ENCODE measurements at places on chromosomes 12 and 14. TPM values are rescaled to one million over a fixed set of nuclear protein-coding genes. Genes with fewer than 3 reads are reported as not detected.

DNA sequence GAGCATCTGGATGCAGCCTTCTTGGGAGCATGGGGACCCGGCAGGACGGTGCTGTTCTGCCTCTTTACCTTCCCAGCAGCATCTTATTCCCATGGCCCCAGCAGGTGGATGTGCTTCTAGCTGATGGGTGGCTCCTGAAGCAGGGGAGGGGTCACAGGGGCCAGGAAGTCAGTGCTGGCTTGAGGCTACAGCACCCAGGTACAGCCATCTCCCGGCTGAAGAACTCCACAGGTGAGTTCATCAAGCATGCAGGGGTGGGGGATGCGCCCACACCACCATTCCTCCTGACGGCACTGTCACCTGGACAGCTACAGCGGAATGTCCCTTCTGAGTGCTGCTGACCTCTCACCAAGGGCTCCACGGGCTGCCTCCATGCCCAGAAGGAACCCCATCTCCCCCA is 57.3 kb downstream of the BCL11B start:
- H3K27ac ChIP-seq, result peak overlapping the region; percentile 79
- DNase-seq, result peak; percentile 27
- H3K4me1 ChIP-seq, result peaks cover 95% of the 10 kb centered on the region

DNA sequence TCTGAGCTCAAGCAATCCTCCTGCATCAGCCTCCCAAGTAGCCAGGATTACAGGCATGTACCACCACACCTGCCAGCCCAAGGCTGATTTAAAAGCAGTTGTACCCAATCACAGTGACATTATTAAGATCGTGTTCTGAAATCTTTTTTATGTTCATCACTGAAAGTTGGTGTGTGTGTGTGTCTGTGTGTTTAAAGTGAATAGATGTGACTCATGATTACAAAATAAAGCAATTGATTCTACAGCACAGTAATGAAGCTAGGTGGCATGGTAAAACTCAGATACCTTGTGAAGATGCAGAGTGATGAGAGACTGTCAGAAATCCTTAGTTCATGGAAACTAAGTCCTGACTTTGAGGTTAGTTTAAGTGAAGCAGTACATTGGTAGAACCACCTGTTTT is 74.2 kb upstream of the ATP2B1 start:
- H3K36me3 ChIP-seq, result peaks cover 10% of the 10 kb centered on the region
- H3K27ac ChIP-seq, result no peak overlapping the region
- no peak for DNase-seq
- no peak overlapping the region for H3K4me3 ChIP-seq
- H3K4me1 ChIP-seq, result peaks cover 3% of the 10 kb centered on the region
- H3K27me3 ChIP-seq, result no peaks in the 10 kb centered on the region

- no peaks in the 10 kb centered on the region for H3K27me3 ChIP-seq
- H3K4me3 ChIP-seq, result no peak overlapping the region
- H3K4me1 ChIP-seq, result no peaks in the 10 kb centered on the region
- no peak for DNase-seq
- H3K27ac ChIP-seq, result no peak overlapping the region
- no peaks in the 10 kb centered on the region for H3K36me3 ChIP-seq
Measured at GRCh38 chr12:22971247-22971646, 346.3 kb downstream of the ETNK1 start.

- H3K4me1 ChIP-seq, result peaks cover 88% of the 10 kb centered on the region
- no peak overlapping the region for H3K4me3 ChIP-seq
Measured at GRCh38 chr14:68964300-68965093, 14.6 kb downstream of the ACTN1 start.

Gene PLEKHH1
- 5.7 TPM for total RNA-seq

DNA sequence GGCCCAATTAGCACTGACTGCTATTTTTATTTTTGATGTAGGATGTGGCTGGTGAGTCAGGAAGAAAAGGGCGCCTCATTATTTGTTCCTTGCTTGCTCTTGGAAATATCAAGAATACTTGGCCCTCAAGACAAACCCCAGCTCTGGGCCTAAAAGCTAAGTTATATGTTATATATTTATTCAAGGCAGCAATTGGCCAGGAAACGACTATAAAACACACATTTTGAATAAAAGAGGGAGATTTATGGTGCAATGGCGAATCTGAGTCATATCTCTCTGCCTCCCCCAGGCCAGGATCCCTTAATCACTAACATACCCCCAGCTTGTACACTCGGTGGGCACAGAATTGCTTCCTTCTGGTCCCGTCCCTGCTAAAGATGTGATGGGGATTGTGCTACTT is 63.3 kb downstream of the TBX5 start:
- peaks cover 5% of the 10 kb centered on the region for H3K27me3 ChIP-seq
- DNase-seq, result no peak
- H3K36me3 ChIP-seq, result no peaks in the 10 kb centered on the region
- no peak overlapping the region for H3K27ac ChIP-seq
- H3K4me3 ChIP-seq, result no peak overlapping the region

DNA sequence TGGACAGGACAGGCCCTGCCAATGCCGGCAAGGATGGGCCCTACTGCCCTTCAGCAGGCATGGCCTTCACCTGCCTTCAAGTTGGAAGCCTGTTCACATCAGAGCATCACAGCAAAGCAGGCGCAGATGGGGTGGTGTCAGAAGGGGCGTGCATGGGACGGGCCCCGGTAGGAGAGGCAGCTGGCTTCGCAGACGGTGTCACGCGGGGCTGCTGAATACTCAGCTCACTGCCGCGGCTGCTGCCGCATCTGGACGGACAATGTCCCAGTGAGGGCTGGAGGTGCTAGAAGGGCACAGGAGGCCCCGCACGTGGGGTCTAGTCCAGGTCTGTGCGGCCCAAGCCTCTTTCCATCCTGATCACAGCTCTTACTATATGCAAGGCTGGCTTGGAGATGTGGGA is 42.1 kb downstream of the LRCOL1 start:
- no peak for DNase-seq
- no peak overlapping the region for H3K27ac ChIP-seq
- no peaks in the 10 kb centered on the region for H3K27me3 ChIP-seq
- peaks cover 2% of the 10 kb centered on the region for H3K36me3 ChIP-seq
- H3K4me1 ChIP-seq, result no peaks in the 10 kb centered on the region

Gene KRT83
- total RNA-seq, result not detected

DNA sequence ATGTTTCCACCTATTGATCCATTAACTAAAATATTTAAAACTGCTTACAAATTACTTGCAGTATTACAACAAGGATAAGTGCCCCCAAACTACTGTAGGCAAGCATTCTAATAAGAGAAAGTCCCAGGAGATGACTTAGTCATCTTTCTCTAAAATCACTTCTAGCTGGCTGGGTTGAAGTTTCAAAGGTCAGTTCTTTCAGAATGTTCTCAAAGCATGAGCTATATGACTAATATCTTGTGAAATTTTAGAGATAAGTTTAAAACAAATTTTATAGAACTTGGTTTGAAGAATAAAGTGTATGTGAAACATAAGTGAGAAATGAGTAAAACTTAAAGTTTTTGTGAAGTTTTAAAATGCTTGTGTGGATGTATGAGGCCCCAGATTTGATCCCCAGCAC is 24.3 kb upstream of the OR6J1 start:
- H3K4me3 ChIP-seq, result no peak overlapping the region
- no peak for DNase-seq
- peak overlapping the region; percentile 22 for H3K27ac ChIP-seq
- no peaks in the 10 kb centered on the region for H3K27me3 ChIP-seq
- no peaks in the 10 kb centered on the region for H3K36me3 ChIP-seq
- peaks cover 15% of the 10 kb centered on the region for H3K4me1 ChIP-seq

GRCh38 chr12:77225373-77225772 is 160.0 kb upstream of the E2F7 start:
- no peak for DNase-seq
- H3K27ac ChIP-seq, result no peak overlapping the region
- H3K4me3 ChIP-seq, result no peak overlapping the region
- no peaks in the 10 kb centered on the region for H3K36me3 ChIP-seq
- H3K27me3 ChIP-seq, result no peaks in the 10 kb centered on the region

DNA sequence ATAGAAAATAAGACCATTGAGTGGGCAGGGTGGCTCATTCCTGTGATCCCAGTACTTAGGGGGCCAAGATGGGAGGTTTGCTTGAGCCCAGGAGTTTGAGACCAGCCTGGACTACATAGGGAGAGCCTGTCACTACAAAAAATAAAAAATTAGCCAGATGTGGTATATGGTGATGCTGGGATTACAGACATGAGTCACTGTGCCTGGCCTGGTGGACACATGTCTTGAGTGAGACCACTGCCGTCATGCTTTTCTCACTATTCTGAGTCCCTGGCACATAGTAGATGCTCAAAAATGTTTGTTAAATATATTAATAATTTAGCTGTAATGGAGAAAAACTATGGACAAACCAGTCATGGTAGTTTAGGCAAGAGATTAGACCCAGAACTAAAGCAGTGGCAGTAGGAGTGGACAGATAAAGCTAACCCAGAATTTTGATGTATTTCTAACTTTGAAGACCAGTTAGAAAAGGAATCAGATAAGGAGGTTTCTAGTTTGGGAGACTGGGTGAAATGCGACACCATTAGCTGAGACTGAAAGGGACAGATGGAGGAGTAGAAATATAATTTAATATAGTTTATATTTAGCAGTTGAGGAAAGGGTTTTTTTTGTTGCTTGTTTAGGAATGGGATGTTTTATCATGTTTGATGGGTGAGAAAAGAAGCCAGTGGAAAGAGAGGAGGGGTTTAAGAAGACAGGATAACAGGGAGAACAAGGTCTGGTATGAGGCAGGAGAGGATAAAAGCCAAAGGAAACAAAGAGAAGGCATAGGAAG is 7.4 kb upstream of the PTGES3 start:
- no peaks in the 10 kb centered on the region for H3K27me3 ChIP-seq
- H3K36me3 ChIP-seq, result no peaks in the 10 kb centered on the region
- H3K4me1 ChIP-seq, result peaks cover 1% of the 10 kb centered on the region
- no peak overlapping the region for H3K27ac ChIP-seq
- H3K4me3 ChIP-seq, result no peak overlapping the region
- DNase-seq, result no peak

DNA sequence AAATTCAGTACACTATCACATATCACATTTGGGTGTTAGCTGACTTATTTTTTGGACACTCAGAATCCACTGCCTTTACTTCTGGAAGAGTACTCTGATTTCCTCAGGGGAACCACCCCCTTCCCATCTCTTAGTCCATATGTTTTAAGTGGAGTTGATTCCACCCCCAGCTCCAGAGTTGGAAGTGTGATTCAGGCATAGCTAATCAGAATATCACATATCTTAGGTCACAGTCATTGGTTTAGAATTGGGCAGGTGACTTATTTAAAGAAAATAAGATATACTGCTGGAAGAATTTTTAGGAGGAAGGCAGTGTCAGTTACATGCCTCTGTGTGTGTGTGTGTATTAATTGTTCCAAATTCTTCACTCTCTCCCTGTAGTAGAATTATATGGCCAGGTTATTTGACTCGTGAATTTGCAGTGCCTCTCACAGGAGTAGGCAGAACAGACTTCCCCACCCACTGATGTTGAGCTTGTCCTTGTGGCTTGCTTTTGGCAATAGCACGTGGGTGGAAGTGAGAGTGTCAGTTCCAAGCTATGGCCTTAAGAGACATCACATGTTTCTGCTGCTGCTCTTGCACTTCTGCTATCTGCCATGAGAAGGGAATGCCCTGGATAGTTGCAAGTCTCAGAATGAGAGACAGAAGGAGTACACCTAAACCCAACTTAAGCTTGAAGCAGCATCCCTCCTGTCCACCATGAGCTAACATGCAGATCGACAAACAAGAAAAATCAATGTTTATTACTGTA is 6.4 kb upstream of the GAS2L3 start:
- peaks cover 29% of the 10 kb centered on the region for H3K27me3 ChIP-seq
- H3K4me1 ChIP-seq, result peaks cover 5% of the 10 kb centered on the region
- DNase-seq, result no peak
- H3K27ac ChIP-seq, result no peak overlapping the region

GRCh38 chr14:53368066-53368465 is 214.9 kb upstream of the DDHD1 start:
- no peaks in the 10 kb centered on the region for H3K4me1 ChIP-seq
- H3K36me3 ChIP-seq, result no peaks in the 10 kb centered on the region
- no peak overlapping the region for H3K4me3 ChIP-seq
- DNase-seq, result no peak

Gene FOXM1
- total RNA-seq, result 92.3 TPM

GRCh38 chr12:14454098-14454907 is 88.8 kb downstream of the ATF7IP start:
- peak overlapping the region; percentile 78 for H3K27ac ChIP-seq
- H3K4me3 ChIP-seq, result no peak overlapping the region
- peaks cover 46% of the 10 kb centered on the region for H3K4me1 ChIP-seq

- DNase-seq, result no peak
- H3K4me3 ChIP-seq, result no peak overlapping the region
- H3K4me1 ChIP-seq, result no peaks in the 10 kb centered on the region
- H3K27ac ChIP-seq, result no peak overlapping the region
Measured at GRCh38 chr12:54162741-54163140, 26.0 kb downstream of the SMUG1 start.

GRCh38 chr12:2410496-2410895 is 357.7 kb downstream of the CACNA1C start:
- H3K4me3 ChIP-seq, result no peak overlapping the region
- DNase-seq, result no peak
- no peaks in the 10 kb centered on the region for H3K4me1 ChIP-seq
- no peak overlapping the region for H3K27ac ChIP-seq

DNA sequence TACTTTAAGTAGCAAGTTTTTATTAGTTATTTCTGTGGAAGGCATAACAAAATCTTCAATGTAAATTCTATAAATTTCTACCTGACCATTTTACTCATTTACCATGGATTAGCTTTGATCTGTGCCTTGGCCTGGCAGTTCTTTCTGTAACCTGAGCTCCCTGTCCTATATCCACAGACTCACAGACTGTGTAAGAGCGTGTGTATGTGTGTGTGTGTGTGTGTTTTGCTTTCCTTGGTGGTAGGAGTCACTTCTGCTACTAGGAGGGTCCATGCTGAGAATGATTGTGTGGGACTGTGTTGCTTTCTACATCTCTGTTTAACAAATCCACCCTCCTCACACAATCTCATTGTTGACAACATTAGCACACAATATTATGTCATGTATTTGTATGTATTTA is 221.2 kb upstream of the PELI2 start:
- no peaks in the 10 kb centered on the region for H3K4me1 ChIP-seq
- no peak for DNase-seq
- H3K4me3 ChIP-seq, result no peak overlapping the region
- H3K27me3 ChIP-seq, result peaks cover 2% of the 10 kb centered on the region

GRCh38 chr12:131063413-131063812 is 109.7 kb downstream of the ADGRD1 start:
- peaks cover 18% of the 10 kb centered on the region for H3K27me3 ChIP-seq
- DNase-seq, result no peak
- H3K4me3 ChIP-seq, result no peak overlapping the region

- H3K27me3 ChIP-seq, result no peaks in the 10 kb centered on the region
- H3K36me3 ChIP-seq, result no peaks in the 10 kb centered on the region
- no peak for DNase-seq
- no peak overlapping the region for H3K4me3 ChIP-seq
Measured at GRCh38 chr12:14970473-14970872, 2.4 kb upstream of the PDE6H start.

DNA sequence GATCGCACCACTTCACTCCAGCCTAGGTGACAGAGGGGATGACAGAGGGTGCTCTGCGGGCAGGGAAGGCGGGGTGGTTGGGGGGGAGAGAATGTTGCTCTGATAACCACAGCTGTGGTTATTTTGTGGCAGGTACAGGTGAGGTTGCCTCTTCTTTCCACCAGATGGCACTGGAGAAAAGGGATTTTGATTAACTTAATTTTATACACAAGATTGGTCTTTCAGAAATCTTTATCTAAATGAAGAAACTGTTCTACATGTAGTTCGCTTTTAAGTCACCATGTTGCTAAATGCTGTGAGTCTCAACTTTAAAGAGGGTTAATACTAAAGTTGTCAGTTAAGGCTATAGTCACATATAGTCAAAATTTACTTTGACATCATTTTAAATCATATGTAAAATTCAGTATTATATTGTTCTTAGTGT is 25.7 kb downstream of the FGF23 start:
- DNase-seq, result peak; percentile 50
- H3K27ac ChIP-seq, result no peak overlapping the region
- no peaks in the 10 kb centered on the region for H3K27me3 ChIP-seq
- H3K4me3 ChIP-seq, result no peak overlapping the region
- H3K4me1 ChIP-seq, result no peaks in the 10 kb centered on the region
- peaks cover 3% of the 10 kb centered on the region for H3K36me3 ChIP-seq
